ENCODE measurements at places on chromosomes 12 and 14. TPM values are rescaled to one million over a fixed set of nuclear protein-coding genes. Genes with fewer than 3 reads are reported as not detected.
A peak's percentile ranks its signal among the peaks of the same experiment; 100 is the strongest.

- no peaks in the 10 kb centered on the region for H3K27me3 ChIP-seq
- peaks cover 78% of the 10 kb centered on the region for H3K36me3 ChIP-seq
- H3K4me1 ChIP-seq: no peaks in the 10 kb centered on the region
Measured at GRCh38 chr14:101043891-101044290, 140.4 kb upstream of the RTL1 start.

DNA sequence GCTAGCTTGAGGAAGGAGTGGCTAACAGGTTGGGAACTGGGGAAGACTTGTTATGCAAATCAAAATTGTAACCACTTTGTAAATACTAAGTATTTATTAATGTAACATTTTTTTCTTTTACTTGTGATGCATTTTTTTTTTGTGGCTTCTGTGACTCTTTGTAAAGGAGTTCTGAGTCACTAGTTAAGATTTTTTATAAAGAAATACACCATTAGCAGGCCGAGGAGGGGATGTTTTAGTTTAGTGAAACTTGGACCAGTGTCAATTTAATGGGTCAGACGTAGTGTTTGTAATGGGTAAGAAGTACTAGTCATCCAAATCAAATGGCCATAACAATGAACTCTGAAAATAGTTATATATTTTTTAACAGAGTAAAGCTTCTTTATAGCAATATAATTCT lies 43.1 kb downstream of the AKAP6 start:
- H3K4me1 ChIP-seq: peaks cover 4% of the 10 kb centered on the region
- DNase-seq: no peak
- H3K27me3 ChIP-seq: no peaks in the 10 kb centered on the region
- H3K36me3 ChIP-seq: no peaks in the 10 kb centered on the region
- H3K27ac ChIP-seq: no peak overlapping the region
- no peak overlapping the region for H3K4me3 ChIP-seq

DNA sequence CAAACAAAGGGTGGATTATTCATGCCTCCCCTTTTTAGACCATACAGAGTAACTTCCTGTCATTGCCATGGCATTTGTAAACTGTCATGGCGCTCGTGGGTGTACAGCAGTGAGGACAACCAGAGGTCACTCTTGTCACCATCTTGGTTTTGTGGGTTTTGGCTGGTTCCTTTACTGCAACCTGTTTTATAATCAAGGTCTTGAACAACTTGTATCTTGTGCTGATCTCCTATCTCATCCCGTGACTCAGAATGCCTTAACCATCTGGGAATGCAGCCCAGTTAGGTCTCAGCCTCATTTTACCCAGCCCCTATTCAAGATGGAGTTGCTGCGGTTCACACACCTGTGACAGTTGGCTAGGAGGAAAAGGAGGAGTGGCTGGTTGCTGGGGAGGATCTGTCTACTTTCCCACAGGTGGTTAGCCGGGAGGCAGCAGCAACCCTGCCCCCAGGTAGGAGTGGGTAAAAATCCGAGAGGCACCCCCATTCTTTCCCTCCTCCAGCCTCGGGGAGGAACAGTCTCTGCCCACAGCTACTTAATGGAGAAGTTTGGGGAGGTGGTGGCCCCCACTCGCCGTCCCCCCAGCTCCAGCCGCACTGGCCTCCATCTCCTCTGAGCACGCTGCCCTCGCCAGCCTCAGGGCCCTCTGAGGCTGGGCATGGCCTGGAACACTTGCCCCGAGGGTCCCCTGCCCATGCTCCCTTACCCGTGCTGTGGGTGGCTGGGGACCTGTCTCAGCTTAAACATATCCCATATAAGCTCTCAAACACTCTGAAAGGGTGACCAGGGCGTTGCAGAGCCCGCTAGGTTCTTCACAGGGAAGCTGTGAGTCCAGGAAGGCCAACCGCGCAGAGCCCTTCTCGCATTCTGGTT lies 41.7 kb downstream of the SMIM41 start:
- H3K27ac ChIP-seq: no peak overlapping the region
- H3K27me3 ChIP-seq: peaks cover 6% of the 10 kb centered on the region
- H3K4me3 ChIP-seq: no peak overlapping the region
- H3K4me1 ChIP-seq: no peaks in the 10 kb centered on the region
- DNase-seq: no peak

- no peak overlapping the region for H3K4me3 ChIP-seq
- H3K4me1 ChIP-seq: peaks cover 64% of the 10 kb centered on the region
- no peaks in the 10 kb centered on the region for H3K36me3 ChIP-seq
- DNase-seq: no peak
Measured at GRCh38 chr12:105222284-105222655, 13.7 kb downstream of the APPL2 start.

- H3K27ac ChIP-seq: no peak within 1 kb of the TSS
Measured at GRCh38 chr12:63150713-63151622, at the start of gene AVPR1A. Gene AVPR1A (minus strand): TSS chr12:63151201. CDS start chr12:63150836, 365 bp downstream.

DNA sequence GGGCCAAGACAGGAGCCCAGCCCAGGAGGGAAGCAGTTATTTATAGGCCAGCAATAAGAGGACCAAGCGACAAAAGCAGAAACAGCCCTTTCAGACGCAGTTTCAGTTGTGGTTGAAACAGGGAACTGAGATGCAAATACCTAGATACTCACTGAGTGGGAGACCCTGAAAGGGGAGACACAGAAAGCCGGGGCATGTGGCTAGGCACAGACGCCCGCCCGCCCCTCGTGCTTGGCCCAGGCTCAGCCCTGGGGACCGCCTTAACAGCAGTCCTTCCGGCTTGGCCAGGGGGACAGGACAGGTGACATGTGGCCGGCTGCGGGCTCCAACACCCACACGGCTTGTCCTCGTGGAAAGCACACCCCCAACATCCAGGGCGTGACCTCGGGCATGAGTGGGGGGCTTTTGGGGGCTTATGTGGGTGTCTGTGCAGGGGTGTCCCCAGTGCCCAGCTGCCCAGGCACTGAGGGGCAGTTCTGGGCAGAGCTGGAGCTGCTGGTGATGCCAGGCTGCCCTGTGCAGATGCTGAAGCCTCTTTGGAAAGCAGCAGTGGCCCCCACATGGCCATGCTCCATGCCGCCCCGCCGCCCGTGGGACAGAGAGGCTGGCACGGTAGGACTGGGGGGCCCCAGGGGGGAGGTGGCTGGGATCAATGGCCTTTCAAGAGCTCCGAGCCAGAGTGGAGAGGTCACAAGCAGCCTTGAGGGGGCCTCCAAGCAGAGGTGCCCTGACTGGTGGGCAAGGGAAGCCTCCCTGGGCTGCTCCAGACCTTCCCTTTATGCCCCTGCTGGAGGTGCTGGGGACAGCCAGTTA lies 2.1 kb downstream of the PLD4 start:
- no peak overlapping the region for H3K4me3 ChIP-seq
- H3K36me3 ChIP-seq: no peaks in the 10 kb centered on the region
- no peak overlapping the region for H3K27ac ChIP-seq
- H3K27me3 ChIP-seq: peaks cover 5% of the 10 kb centered on the region

DNA sequence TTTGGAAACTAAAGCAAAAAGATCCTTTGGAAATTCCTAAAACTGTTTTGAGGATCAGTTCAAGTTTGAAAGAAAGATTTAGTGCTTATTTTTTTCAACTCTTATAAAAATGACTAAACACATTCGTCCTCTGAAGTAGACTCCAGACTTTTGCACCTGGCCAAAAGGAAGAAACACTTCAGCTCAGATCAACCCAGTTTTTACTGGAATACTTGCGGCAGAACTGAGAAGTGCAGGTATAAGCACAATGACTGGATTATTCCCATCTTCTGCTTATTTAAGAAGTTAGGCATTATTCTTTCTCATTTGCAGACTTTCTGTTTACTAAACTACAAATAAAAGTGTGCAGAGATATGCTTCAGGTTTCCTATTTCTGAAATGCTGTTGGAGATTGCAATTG lies 41.9 kb downstream of the PDE6H start:
- H3K4me3 ChIP-seq: no peak overlapping the region
- H3K4me1 ChIP-seq: no peaks in the 10 kb centered on the region
- no peak overlapping the region for H3K27ac ChIP-seq
- H3K36me3 ChIP-seq: no peaks in the 10 kb centered on the region

DNA sequence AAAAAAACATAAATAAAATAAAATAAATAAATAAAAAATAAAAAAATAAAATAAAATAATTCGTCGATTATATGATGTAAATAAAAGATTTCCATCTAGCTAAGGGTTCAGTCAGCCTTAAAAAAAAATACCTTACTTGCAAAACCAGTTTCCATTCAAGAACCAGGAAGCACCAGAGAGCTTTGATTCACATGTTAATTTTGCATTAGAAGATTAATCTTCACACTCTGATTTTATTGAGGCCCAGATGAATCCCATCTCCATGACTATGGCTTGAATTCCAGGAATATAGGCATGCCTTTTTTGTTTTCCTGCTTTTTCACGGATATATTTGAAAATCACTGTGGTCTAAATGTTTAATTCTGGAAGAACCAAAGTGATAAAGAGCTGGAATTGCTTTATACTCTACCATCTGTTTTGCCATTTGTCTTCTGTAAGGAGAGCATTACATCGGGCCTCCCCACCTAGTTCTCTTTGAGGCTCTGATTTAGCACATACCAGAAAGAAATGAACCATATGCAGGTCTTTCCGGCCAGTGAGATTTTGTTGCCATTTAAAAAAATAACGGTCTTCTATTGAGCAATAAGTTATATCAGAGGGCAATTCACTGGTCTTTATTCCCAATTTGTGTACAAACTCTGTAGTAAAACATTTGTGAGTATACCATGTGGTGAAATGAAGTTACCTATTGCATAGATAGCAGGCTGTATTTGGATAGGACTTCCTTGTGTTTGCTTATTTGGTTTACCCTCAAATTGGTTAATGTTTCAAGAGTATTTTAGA lies 175.5 kb downstream of the AEBP2 start:
- no peak overlapping the region for H3K27ac ChIP-seq
- H3K27me3 ChIP-seq: no peaks in the 10 kb centered on the region
- H3K4me3 ChIP-seq: no peak overlapping the region

GRCh38 chr14:67734675-67735074 lies 33.0 kb downstream of the RDH12 start:
- H3K4me1 ChIP-seq: no peaks in the 10 kb centered on the region
- H3K4me3 ChIP-seq: no peak overlapping the region
- H3K27me3 ChIP-seq: no peaks in the 10 kb centered on the region
- H3K27ac ChIP-seq: no peak overlapping the region
- DNase-seq: no peak
- H3K36me3 ChIP-seq: no peaks in the 10 kb centered on the region

DNA sequence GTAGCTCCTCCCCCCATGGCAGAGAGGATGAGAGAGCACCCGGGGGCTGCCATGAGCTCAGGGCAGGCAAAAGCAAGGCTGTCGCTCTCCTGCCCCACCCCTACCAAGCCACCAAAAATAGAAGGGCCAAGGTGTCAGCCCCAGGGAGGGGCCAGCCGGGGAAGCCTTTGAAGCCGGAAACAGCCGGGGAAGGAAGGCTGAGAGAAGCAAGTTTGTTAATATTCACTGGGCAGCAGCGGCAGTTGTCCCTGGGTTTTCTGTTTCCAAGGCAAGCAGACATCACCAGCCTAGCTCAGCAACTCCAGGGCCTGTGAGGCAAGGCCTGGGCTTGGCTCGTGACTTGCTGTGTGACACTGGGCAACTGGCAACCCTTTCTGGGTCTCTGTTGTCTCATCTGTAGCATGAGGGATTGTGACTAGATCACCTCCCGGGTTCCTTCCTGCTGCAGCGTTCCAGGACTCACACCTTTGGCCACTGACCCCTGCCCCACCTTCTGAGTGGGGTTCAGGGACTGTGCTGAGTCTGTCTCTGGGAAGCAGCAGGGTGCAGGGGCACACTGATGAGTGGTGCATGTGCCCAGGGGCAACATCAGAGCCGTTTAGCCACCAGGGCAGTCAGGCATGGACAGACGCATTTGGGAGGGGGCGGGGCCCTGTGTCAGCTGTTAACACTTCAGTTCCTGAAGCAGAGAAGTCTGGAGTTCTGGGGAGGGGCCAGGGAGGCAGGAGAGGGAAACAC lies 24.3 kb downstream of the SYNDIG1L start:
- no peak overlapping the region for H3K4me3 ChIP-seq
- H3K36me3 ChIP-seq: no peaks in the 10 kb centered on the region
- peaks cover 10% of the 10 kb centered on the region for H3K4me1 ChIP-seq
- no peaks in the 10 kb centered on the region for H3K27me3 ChIP-seq
- peak overlapping the region; percentile 50 for H3K27ac ChIP-seq
- peak; percentile 51 for DNase-seq

GRCh38 chr14:70714055-70714550 lies 72.4 kb downstream of the TTC9 start:
- no peak overlapping the region for H3K4me3 ChIP-seq
- no peaks in the 10 kb centered on the region for H3K36me3 ChIP-seq
- no peaks in the 10 kb centered on the region for H3K4me1 ChIP-seq
- DNase-seq: peak; percentile 30
- no peaks in the 10 kb centered on the region for H3K27me3 ChIP-seq

DNA sequence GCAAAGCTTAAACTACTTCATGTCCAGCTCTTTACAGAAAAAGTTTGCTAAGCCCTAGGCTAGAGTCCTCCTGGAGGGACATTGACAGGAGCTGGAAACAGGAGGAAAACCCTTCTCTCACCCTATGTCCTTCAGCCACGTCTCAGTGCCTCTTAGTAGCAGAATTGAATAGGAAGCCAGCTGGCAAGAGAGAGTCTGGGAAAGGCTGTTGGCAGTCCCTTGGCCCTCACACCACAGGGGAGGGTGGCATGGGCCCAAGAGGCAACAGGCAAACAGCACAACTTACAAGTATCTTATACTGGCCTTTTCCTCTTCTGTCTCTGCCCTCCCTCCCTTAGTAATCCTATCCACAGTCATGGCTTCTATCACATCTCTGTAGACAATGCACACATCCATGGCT lies 27.7 kb upstream of the DHRS2 start:
- peak; percentile 43 for DNase-seq
- no peaks in the 10 kb centered on the region for H3K27me3 ChIP-seq
- H3K27ac ChIP-seq: no peak overlapping the region
- no peak overlapping the region for H3K4me3 ChIP-seq
- no peaks in the 10 kb centered on the region for H3K36me3 ChIP-seq

DNA sequence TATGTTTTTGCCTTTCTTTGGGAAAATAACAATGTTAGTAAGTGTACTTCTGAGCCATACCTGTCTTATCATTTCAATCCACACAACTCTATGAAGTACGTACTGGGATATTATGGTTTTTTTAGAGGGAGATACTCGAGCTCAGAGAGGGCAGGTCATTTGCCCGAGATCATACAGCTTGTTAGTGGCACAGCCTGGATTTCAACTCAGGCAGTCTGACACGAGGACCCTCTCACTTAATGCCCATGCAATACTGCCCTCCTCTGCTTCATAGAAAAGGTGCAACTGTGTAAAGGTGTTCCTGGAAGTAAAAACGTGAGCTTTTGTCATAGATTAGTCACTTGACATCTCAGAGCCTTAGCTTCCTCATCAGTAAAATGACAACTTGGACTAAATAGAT lies 128.0 kb downstream of the NDUFA12 start:
- no peak overlapping the region for H3K4me3 ChIP-seq
- no peak overlapping the region for H3K27ac ChIP-seq
- DNase-seq: no peak
- peaks cover 21% of the 10 kb centered on the region for H3K27me3 ChIP-seq
- peaks cover 7% of the 10 kb centered on the region for H3K4me1 ChIP-seq

The PLEKHG7 gene
- not detected for total RNA-seq

The CKAP4 gene
- 101 TPM for total RNA-seq

The PTPRQ gene
- total RNA-seq: 0.13 TPM

The STAC3 gene
- total RNA-seq: 1.9 TPM

The MYH7 gene
- not detected for total RNA-seq

The DNM1L gene
- 73.3 TPM for total RNA-seq
